Omental fat pad (tissue), 4 donors: ENCODE measurements at places on chromosomes 2 and 18. TPM values are rescaled to one million over a fixed set of nuclear protein-coding genes. Genes with fewer than 3 reads are reported as not detected.

DNA sequence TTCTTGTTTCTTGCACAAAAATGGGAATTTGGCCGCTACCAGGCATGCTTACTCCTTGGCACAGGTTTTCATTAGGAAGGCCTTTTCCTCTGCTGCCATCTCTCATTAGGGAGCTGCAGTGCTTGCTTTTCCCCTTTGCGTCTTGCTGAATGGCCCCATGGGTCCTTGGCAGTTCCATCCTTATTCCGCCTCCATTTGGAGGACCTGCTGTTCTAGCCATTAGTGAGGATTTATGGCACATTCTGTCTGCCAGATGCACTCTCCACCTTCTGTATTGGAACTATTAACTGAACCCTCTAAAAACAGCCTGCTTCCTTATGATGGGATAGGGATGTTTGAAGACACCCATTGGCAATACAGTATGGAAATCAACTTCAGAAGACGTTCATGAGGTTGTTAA lies 103.5 kb upstream of the NOSTRIN start:
- DNase-seq = no peak

The DRC1 gene
- not detected for total RNA-seq

DNA sequence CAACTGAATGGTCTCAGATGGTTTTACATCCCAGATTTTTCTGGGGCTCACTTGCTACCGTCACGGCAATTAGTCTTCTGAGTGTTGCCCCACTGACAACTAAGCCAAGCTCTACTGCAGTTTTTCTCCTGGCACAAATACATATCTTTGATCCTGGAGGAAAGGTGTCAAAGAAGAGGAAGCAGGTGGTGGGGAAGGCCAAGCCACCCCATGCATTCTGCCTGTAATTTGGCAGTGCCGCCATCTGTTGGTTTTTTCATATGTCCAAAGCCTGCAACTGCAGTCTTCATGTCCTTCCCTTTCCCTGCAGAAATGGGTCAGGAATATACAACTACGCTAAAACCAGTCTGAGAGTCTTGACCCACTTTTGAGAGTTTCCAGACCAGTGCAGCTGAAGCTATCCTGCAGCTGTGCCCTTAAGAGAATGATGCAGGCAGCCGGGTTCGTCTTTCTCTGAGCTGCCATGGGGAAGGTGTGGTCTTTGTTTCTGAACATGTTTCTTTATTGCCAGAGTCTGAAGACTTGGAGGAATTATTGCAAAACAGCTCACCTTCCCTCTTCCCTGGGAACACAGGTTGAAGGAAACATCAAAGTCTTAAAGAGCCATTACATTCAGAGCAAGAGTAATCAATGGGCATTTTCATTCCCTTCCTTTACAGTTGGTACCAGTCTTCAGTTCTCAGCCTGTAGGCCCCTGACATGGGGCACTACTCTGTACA lies 71.8 kb upstream of the ATL2 start:
- DNase-seq = no peak

GRCh38 chr2:200613692-200614091 lies 27.9 kb downstream of the AOX1 start:
- DNase-seq = no peak

DNA sequence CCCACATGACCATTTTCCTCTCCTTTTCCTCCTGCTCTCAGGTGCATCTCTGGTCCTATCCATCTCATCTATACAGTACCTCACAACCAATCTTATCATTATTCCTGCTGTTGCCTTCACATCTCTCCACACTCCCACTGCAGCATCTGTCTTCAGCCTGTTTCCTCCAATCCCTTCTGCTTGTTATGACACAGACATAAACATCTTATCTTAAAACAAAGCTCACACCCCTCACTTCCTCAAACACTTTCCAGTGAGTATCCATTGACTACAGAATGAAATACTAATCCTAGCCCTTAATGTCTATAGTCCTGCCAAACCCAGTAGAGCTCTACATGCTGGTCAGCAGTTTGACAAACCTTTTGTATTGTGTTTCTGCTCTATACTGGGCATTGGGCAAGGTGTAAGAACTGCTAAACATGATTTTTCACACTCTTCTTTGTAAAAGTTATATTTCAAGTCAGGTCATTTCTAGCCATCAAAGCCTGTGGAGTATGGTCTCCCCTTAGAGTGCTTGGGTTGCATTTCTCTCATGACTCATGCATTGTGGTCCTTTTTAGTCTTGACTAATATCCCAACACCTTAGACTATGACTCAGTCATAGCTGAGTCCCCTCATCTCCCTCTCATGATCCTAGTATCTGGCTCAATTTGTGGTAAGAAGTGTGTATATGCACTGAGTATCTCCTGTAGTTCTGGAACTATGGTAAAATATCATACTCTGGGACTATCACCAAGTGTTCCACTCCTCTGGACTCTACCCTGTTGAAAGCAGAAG lies 187.0 kb downstream of the CYRIA start:
- DNase-seq = no peak

DNA sequence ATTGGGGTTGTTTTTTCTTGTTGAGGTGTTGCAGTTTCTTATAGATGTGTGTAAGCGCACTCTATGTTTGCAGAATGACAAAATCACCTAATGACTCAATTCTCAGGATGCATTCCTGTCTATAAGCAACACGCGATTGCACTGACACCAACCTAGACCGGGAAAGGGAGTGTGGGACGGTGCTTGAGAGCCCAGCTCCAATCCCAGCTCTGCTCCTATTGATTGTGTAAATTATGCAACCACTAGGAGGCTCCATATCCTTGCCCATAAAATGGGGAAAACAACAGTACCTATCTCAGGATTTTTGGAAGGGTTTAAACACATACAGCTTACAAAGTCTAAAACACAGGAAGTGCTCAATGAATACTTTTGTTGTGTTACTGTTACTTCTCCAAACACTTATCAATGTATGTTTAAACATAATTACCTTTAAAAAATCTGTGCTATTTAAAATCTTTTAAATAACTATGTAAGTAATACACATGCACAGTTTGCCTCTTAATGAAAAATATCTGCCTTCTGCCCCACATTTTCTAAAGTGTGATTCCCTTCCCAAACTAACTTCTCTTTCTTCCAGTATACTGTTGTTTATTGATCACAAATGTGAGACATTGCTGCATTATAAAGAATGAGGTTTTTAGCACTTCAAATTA lies 132.5 kb downstream of the SPHKAP start:
- no peak for DNase-seq

GRCh38 chr18:63258749-63259566 lies 60.6 kb downstream of the BCL2 start:
- DNase-seq = no peak

DNA sequence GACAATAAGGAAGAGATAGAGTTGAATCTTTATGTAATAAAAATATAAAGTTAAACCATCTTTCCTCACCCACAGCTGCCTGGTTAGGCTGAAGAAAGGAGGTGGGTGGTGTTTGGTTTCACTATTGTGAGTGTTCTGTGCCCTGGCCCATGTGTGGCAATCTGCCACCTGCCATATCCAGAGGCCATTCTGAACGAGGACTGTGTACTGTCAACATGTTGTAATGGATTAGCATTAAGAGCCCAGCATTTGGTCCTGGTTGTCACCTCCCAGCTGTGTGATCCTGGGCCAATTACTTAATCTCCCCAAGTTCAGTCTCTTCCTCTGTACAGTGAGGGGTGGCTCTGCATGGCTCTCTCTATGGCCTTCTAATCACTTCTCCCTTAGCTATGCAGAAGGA lies 118.2 kb upstream of the SEC11C start:
- no peak for DNase-seq

- no peak for DNase-seq
Observed at GRCh38 chr18:13266218-13267100, 47.9 kb downstream of the LDLRAD4 start.

The HOXD4 gene
- 2.6 TPM for total RNA-seq

DNA sequence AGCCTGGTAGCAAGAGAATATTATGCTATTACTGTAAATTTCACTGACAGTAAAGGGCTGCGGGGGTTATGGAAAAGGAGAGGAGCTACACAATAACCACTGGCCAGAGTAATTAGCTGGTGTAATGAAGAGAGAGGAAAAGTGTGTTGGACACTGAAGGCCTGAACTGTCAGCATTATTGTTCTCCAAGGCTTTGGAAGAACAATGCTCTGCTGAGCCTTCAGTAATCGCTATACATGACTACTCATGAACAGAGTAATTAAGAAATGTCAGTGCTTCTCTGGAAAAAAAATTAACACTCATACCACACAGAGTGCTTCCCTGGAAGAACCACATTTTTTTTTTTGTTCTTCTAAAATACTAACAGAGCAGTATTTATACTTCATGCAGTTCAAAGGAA lies 931.3 kb downstream of the CPS1 start:
- DNase-seq = no peak

DNA sequence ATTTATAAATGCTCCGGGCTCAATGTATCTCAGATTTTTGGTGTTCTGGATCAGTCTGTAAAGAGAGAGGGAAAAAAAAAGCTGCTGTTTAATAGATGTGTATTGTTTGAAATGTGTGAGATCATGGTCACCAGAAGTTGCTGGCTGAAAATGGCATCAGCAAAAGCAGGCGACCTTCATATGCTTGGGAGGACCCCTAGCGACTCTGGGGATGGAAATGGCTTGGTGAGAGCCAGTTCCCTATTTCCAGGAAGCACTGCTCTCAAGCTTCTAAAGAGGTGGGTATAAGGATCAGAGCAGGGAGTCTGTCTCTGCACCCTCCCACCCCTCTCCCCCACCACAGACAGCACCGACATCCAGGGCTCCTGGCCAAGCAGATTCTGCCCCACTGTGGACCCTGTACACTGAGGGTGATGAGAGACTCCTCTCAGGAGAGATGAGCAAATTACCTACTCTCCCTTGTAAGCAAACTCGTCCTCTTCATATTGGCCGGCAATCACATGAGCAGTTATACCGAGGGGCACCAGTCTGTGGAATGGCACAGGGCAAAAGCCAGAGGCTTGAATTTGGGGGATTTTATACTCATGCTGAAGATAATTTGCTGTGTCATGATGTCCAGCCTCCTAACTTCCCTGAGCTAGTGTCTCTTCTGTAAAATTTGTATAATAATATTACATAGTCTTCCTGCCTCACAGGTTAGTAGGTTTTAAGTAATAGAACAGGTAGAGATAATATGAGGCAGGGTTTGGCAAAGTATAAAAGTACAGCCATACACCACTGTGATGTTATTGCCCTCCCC lies 29.6 kb downstream of the LHCGR start:
- no peak for DNase-seq

GRCh38 chr2:124755386-124755785 lies 730.3 kb downstream of the CNTNAP5 start:
- no peak for DNase-seq

- DNase-seq = no peak
Observed at GRCh38 chr2:9937258-9937657, 14.2 kb upstream of the GRHL1 start.

DNA sequence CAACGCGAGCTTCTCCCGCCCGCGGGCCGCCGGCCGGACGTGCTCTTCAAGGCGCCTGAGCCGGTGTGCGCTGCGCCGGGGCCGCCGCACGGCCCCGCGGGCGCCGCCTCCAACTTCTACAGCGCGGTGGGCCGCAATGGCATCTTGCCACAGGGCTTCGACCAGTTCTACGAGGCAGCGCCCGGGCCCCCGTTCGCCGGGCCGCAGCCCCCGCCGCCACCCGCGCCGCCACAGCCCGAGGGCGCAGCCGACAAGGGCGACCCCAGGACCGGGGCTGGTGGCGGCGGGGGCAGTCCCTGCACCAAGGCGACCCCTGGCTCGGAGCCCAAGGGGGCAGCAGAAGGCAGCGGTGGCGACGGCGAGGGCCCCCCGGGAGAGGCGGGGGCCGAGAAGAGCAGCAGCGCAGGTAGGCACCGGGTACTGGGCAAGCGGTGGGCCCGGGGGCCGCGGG lies 676 bp downstream of the HOXD11 start:
- no peak for DNase-seq

- DNase-seq = no peak
Observed at GRCh38 chr2:191180713-191181112, 29.9 kb upstream of the STAT4 start.

GRCh38 chr2:147479358-147479757 lies 365.5 kb upstream of the ACVR2A start:
- DNase-seq = no peak

DNA sequence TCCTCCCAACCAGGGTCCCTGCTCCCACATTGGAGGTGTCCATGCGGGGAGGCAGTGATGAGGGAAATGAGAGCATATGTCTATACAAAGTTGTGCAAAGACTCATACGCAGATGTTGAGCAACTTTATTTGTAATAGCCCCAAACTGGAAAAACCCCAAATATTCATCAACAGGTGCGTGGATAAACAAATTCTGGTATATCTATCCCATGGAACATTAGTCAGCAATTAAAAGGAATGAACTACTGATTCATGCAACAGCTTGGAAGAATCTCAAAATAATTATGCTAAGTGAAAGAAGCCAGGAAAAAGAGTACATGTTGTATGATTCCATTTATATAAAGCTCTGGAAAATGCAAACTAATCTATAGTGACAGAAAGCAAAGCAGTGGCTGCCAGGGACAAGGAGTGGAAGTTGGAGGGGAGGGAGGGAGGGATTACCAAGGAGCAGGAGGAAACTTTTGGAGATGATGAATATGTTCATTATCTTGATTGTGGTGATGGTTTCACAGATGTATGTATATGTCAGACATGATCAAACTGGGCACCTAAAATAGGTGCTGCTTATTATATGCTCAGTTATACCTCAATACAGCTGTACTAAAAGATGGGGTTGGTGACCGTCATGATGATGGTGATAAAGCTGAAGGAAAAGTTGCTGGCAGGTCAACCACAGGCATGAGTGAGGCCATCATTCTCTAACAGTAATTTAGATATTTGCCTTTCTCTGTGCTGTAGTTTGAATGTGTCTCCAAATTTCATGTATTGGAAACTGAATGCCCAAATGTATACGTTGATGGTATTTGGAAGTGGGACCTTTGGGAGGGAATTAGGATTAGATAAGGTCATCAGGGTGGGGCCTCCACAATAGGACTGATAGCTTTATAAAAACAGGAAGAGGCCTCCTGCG lies 270.9 kb downstream of the CYP26B1 start:
- no peak for DNase-seq

GRCh38 chr2:231727621-231728020 lies 19.3 kb downstream of the PTMA start:
- DNase-seq = no peak
